Neural crest cell (in vitro differentiated cells): ENCODE measurements at places on chromosomes 2 and 18.

GRCh38 chr2:85061896-85062295, 71.3 kb upstream of the TCF7L1 start:
- DNase-seq: no peak

DNA sequence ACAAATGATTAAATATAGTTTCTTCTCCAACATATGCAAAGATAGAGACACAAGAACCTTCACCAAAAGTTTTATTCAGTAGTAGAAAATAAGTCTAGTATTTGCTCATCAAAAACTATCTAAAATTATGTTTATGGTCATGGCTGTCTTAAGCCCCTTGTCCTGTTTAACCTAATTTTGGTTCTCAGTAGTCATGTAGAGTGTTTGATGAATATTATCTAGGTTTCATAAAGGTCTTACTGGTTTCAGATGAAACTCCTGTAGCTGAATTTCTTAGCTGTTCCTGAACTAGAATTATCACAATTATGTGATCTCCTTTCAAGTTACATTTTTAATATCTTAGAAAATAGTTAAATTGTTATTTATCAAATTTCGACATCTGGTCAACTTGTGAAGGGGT, 228.0 kb upstream of the SPHKAP start:
- DNase-seq: no peak

GRCh38 chr2:136246086-136246669, 128.2 kb upstream of the CXCR4 start:
- DNase-seq: peak; percentile 13

GRCh38 chr18:63683890-63684289, 18.9 kb upstream of the SERPINB11 start:
- no peak for DNase-seq

DNA sequence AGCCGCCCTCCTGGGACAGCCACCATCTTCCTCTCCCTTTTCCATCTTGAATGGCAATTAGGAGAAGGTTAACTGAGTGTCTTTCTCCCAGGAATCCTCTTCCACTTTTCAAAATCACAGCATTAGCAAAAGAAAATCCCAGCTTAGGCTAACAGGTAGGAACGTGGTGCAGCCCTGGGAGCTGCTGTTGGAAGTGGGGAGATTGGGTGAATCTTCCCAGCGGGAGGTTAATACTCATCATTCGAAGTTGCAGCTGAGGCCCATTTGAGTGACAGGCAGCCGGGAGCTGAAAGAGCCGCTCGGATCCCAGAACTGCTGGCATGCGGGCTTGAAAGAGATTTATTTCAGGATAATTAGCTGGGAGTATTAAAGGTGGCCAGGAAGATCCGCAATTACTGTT, 306.0 kb downstream of the BCL11A start:
- no peak for DNase-seq

DNA sequence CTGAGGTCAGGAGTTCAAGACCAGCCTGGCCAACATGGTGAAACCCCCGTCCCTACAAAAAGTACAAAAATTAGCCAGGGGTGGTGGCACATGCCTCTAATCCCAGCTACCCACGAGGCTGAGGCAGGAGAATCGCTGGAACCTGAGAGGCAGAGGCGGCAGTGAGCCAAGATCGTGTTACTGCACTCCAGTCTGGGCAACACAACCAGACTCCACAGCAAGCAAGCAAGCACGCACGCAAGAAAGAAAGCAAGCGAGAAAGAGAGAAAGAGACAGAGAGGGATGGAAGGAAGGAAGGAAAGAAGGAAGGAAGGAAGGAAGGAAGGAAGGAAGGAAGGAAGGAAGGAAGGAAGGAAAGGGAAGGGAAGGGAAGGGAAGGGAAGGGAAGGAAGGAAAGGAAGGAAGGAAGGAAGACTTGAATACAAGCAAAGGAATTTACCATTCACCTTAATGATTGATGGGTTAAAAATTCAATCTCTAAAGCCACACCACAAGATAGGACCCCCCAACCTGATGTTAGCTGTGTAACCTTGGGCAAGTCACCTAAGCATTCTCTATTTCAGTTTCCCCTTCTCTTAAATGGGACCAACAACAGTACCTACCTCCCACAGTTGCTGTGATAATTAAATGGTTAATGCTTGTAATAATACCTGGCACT, 181.7 kb downstream of the ATAD2B start:
- DNase-seq: no peak

- DNase-seq: peak; percentile 20
These were observed 307 bp downstream of the CDH2 start for GRCh38 chr18:28176698-28176947.

- no peak for DNase-seq
These were observed 3.3 kb downstream of the CLUL1 start for GRCh38 chr18:600107-600506.

- DNase-seq: no peak
These were observed 287.0 kb upstream of the CCDC68 start for GRCh38 chr18:55246278-55246677.

DNA sequence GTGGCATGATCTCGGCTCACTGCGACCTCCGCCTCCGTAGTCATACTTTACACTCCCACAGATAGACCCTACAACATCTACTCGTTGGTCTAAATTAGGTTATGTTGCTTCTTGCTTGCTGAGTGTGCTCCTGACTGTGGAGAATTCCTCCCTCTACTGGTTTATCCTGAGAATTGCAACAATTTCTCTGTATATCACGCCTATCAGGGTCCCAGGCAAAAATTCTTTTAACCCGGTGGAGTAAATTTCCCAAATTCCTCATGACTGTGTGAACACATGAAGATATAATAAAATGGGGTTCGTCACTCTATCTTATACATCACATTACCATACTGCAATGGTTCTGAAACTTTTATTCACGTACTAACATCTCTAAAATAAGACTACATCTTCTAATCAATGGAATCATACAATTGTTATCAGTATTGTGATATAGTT, 156.7 kb downstream of the EVA1A start:
- DNase-seq: no peak

DNA sequence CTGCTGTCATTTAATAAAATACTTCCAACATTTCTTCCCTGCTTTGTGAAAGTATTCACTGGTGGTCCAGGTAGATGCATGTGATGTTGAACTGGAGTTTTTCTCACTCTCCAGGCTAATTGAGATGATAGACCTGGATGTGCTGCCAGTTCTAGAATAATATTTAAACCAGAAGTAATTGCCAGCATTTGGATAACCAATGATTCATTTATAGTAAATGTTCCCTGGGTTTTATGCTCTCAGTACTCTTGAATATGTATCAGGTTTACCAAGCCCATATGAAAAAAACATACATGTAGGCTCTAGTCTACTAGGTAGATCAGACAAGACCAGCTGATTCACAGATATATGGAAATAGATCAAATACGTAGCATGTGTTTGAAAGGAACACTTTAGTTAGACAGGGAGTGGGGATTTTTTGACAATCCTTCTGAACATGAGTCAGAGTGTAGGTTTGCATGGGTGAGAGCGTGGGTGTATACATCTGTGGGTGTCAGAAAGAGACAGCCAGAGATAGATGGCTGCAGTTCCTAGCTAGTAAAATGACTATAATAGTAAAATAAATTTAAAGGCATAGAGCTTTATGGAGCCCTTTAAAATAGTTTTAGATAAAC, 115.1 kb downstream of the NAB1 start:
- no peak for DNase-seq

GRCh38 chr2:10864251-10864650, 47.5 kb upstream of the KCNF1 start:
- DNase-seq: no peak

- no peak for DNase-seq
These were observed 45.0 kb upstream of the DARS1 start for GRCh38 chr2:136030406-136030805.

DNA sequence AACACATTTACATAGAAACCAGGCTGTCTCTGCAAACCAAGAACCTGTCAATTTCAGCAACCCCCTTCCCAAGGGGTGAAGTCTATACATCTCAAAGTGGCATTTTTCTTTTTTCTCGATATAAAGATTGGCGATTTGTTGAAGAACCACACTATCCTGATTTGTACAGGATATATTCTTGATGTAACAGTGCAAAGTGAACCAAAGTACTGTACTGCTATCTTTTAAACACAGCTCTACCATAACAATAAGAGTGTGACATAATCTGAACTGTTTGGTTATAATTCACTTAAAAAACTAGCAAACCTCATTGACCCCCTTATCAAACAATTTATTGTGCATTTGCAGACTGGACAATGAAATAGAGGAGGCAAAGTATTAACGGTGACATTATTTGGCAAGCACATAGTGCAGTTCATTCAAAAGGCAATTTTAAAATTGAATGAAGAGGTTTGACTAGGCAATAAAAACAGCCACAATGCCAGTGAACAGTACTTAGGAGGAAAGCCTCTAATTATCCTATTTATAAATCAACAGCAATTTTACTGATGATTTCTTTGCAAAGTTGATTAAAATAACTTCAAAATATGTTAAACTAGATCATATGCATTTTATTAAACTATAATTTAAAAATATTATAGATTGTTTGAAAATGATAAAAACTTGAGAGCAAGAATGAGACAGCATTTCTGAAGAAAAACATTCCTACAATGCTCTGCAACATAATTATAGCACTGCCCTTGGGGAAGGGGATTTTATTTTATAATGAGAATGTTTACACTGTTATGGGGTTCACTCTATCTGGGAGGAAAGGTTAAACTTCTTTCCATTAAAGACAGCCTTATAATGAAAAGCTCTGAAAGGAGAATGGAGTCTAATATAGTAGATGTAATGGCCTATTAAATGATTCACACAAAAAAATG, 440.9 kb downstream of the ZEB2 start:
- DNase-seq: no peak

- no peak for DNase-seq
These were observed 420.9 kb upstream of the POU3F3 start for GRCh38 chr2:104432991-104433390.

- DNase-seq: no peak
These were observed 77.0 kb upstream of the SERTAD2 start for GRCh38 chr2:64730551-64731262.

GRCh38 chr18:54173980-54174630, 50.4 kb downstream of the MBD2 start:
- no peak for DNase-seq

- DNase-seq: no peak
These were observed 72.5 kb upstream of the SMAD2 start for GRCh38 chr18:48002933-48003365.

GRCh38 chr2:59888015-59888414, 665.4 kb downstream of the BCL11A start:
- DNase-seq: no peak

- no peak for DNase-seq
These were observed 42.8 kb upstream of the FANCL start for GRCh38 chr2:58283931-58284330.

DNA sequence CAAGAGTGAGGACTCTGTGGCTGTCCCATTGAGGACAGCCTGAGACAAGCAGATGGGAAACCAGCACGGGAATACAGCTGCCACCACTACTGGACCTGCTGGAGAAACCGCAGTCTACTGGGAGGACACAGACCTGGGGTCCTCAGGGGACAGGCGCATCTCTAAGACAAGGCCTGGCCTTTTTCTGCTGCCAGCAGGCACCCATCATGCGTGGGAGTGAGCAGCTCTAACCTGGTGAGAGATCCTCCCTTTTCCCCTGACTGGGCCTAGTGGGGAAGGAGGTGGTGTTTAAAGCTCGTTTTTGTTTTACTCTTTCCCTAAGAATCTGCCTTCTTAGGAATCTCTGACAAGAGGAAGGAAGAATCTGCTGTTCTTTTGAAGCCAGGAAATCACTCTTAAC, 36.6 kb downstream of the CYRIA start:
- DNase-seq: no peak

- no peak for DNase-seq
These were observed 29.4 kb downstream of the NLRC4 start for GRCh38 chr2:32235315-32235714.

GRCh38 chr2:133690780-133691179, 122.5 kb upstream of the NCKAP5 start:
- no peak for DNase-seq

- peak; percentile 62 for DNase-seq
These were observed 2.8 kb upstream of the GAD1 start for GRCh38 chr2:170813611-170814532.

- DNase-seq: no peak
These were observed 25.0 kb downstream of the DCDC2C start for GRCh38 chr2:3728104-3729054.

GRCh38 chr2:31089645-31090044, 48.6 kb downstream of the GALNT14 start:
- DNase-seq: no peak

DNA sequence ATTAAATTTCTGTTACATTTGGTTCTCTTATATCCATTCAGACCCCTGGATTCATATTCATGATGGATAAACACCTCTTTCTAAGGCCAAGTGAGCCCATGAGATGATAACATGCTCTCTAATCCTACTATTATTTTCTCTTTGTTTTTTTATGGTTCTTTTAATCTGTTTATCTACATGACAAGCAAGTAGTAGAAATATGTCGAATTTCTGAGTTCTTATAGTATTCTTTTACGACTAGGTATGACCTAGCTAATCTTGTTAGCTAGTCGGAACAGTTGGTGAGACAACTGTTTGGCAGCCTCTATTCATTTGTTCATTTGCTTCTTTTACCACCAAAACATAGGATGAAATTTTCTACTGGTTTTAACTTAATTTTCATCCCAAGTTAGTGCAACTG, 98.1 kb upstream of the SCG2 start:
- DNase-seq: no peak

GRCh38 chr2:135063210-135063609, 11.1 kb downstream of the RAB3GAP1 start:
- DNase-seq: no peak

DNA sequence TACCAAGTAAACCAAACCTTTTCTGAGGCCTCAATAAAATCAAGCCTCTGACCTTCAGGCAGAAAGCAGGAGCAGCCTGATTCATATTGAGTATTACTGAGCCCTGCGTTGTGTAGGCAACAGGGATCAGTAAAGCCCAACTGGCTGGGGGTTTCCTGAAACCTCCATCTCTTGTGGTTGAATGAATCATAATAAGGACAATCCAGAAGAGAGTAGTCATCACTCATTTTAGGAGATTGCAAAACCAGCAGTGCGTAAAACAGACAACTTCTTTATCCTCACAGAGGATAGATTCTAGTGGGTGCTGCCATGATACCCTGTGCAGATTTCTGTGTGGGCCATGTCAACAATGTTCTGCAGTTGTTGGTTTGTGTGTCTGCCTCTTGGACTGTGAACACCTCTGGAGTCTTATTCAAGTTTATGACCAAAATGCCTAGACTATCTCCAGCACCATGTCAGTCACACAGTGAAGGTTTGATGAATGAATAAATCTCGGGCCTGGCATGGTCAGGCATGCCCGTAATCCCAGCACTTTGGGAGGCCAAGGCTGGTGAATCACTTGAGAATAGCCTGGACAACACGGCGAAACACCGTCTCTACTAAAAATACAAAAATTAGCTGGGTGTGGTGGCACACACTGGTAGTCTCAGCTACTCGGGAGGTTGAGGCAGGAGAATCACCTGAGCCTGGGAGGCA, 51.8 kb upstream of the RAB27B start:
- DNase-seq: no peak

- DNase-seq: no peak
These were observed 74.8 kb upstream of the COL5A2 start for GRCh38 chr2:189254268-189254883.

- no peak for DNase-seq
These were observed 4.2 kb downstream of the UGGT1 start for GRCh38 chr2:128095201-128095600.

- DNase-seq: no peak
These were observed 450.8 kb downstream of the DLGAP1 start for GRCh38 chr18:4004183-4004829.
